ENCODE measurements at places on chromosomes 3 and 15.

- DNase-seq, result no peak
These were observed 9.7 kb upstream of the SHF start for GRCh38 chr15:45197512-45197911.

GRCh38 chr3:68771681-68772080, 160.7 kb downstream of the TAFA4 start:
- DNase-seq, result no peak

DNA sequence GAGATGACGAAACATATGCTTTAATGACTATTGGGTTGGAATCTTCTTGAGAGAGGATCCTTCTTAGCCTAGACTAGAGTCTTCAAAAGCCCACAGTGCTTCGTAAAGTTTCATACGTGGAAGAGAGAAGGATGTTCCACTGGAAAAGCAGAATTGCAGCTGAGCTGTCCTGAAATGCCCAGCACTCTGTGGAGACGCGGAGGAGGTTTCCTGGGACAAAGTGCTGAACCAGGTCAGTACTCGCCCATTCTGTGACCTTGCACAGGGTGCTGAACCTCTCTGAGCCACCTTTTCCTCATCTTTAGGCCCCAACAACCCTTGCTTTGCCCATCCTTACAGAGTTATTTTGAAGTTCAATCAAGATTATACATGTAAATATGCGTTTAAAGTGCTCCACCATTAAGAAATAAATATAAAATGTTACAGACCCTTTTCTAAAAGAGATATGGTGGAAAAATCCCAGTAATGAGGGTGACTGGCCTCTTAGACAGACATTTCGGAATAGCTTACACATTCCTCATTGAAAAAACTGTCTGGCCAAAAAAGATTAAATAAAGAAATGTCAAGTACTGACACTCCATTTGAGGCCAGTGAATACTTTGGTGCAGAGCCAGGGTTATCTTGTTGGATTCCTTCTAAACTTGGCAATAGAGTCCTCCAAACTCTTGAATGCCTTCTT, 4.2 kb upstream of the MAGEF1 start:
- no peak for DNase-seq

DNA sequence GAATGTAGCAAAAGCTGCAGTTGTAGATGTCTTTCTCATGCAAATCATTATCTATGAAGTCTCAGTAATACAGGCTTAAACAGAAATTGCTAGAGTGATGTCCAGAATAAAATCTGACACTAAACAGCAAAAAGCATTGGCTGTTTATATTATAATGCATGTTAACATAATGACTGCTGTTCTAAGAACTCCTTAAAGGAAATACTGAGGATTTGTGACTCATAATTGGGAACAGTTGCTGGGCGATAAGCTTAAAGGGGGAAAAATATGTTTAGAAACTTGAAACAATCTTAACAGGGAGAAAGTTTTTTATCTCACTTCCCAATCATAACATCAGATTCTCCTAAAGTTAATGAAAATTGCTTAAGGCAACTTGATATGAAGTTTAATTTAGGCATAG, 17.5 kb downstream of the TIPARP start:
- no peak for DNase-seq
